ENCODE measurements at places on chromosomes 7 and 10.

GRCh38 chr7:87806150-87806549, 70.0 kb downstream of the SLC25A40 start:
- no peak for DNase-seq

- DNase-seq: no peak
These were observed 118.9 kb downstream of the APBB1IP start for GRCh38 chr10:26556748-26557640.

DNA sequence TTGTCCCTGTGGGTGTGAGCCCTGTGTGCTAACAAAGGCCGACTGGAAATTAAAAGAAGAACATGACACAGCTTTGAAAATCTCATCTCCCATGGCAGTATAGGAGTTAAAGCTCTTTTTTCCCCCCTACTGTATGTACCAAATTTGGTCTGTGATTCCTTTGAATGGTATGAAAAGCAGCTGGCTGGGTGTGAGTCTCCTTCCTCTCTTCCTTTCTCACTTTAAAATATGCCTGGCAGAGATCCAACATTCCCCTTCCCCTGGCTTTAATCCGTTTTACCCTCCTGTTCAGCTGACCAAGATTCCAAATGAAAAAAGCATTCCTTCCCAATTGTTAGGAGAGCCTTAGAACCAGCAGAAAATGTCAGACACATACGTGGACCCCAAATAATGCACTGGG, 225.0 kb upstream of the CELF2 start:
- DNase-seq: no peak

DNA sequence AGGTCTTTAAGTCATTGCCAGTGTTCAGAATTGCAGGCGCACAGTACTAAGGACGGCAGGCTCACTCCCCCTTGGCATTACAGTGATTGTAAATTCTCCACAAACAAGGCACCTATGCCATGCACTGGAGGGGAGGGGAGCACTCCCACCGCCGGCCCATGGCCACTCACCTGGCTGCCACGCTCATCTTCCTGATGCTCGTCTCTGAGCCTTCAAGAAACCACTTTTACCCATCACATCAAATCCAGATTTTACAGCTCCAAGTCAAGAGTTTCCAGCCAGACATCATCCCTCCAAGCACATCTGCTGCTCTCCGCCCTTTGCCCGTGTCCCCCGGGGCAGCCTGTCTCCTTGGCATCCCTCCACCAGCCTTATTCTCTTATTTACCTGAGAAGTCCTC, 350.2 kb upstream of the SHH start:
- no peak for DNase-seq

- DNase-seq: no peak
These were observed 408.8 kb upstream of the SEMA3C start for GRCh38 chr7:81327468-81328266.

DNA sequence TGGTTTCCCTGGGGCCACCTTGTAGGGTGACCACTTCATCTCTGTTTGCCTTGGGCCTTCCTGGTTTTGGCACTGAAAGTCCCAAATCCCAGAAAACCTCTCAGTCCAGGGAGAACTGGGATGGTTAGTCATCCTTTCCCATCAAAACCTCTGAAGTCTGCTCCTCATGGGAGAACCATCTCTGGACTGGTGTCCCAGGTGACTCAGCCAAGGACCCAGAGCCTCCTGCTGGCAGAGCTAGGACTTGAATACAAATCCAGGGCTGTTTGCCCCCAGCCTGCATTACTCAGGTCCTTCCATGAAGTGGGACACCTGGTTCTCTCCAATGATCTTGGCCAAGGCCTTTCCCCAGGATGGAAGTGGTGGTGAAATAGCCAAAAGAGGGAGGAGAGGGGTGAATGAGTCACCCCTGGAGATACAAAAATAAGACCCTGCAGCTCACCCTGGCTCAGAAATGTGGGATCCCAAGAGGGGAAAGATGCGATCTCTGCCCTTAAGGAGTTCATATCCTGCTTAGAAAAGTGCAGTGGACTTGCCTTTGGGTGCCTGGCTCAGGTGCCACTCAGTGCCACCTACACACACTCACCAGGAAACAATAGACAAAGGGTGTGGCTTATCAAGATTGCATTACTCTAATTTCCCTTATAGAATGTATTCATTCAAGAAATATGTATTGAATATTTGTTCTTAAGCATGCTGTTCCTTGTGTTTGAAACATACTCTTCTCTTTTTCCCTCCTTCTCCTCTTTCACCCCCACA, 22.0 kb downstream of the ADRA2A start:
- no peak for DNase-seq

- DNase-seq: peak; percentile 31
These were observed at the start of gene DNAH11 for GRCh38 chr7:21542891-21543527. Gene DNAH11 (plus strand): TSS chr7:21543039. CDS start chr7:21543246, 207 bp downstream.

DNA sequence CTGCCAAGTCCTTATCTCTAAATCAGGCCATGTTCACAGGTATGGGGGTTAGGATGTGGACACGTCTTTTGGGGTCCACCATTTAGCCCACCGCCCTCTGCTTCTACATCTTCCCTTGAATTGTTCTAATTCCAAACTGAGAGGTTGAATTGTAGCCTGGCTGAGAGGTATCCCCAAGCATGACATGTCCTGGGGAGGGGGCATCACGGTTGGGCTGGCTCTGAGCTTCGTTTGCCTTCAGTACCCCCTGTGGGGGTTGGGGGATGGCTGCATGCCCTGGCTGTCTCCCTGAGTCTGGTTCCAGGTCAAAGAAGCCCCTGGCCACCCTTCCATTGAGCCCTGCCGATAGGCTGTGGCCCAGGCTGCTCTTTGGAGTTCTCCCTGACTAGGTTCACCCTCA, 204.6 kb downstream of the GLRX3 start:
- no peak for DNase-seq

- DNase-seq: no peak
These were observed 114.1 kb downstream of the EMX2 start for GRCh38 chr10:117656385-117657367.

DNA sequence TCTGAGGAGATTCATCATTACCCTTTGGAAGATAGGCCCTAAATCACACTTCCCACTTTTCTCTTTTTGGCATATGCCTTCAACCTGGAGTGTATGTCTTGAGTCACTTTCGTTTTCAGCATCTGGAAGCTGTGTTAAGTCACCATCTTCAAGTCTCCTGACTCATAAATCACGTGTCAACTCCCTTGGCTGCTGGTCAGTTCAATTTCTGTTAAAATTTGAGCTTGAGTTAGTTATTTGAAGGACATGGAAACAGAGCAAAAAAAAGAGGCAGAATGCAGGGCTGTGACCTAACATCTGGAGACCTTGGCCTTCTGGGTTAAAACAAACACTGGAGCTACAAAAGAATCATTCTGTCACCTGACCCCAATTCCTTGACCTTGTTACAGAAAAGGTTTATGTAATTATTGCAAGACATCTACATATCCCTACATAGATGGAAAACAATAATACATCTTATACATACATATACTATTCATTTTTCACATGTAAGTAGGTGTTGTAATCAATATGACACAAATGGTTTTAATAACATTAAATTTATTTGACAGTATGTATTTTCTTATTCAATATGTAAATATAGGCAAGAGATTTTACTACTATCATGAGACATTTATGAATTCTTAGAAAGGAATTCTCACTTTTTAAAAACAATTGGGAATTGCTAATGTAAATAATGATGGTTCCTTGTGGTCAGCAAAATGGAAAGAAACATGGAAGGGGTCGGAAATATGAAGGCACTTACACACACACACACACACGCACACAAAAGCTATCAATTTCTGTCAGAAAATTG, 169.7 kb upstream of the PHYHIPL start:
- no peak for DNase-seq

GRCh38 chr10:119821182-119821581, 51.5 kb downstream of the MCMBP start:
- DNase-seq: no peak

DNA sequence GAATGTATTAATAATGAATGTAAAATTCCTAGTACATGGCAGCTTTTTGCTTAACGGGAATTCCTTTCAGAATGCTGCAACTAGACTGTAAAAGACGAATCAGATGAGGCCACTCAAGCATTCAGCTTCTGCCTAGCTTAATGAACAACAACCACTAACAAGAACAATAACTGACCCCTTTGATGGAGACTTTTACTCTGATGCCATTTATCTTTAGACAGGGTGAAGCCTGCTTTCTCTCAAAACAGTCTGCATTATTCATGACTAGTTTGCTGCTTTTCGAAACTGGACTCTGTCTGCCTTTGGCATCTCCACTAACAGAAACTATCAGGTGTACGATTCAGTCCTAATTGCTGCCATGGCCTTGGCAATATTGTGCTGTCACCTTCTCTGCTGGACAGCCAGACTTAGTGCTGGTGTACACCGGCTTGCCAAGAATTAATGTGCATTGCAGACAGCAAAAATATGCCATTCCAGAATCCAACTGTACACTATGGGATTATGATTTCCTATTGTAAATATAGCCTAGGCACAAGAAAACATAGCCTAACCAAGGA, 295.5 kb upstream of the CDC14C start:
- no peak for DNase-seq

GRCh38 chr10:57468894-57469432, 798.7 kb downstream of the IPMK start:
- no peak for DNase-seq

- DNase-seq: no peak
These were observed 36.3 kb upstream of the NOBOX start for GRCh38 chr7:144439717-144440205.

DNA sequence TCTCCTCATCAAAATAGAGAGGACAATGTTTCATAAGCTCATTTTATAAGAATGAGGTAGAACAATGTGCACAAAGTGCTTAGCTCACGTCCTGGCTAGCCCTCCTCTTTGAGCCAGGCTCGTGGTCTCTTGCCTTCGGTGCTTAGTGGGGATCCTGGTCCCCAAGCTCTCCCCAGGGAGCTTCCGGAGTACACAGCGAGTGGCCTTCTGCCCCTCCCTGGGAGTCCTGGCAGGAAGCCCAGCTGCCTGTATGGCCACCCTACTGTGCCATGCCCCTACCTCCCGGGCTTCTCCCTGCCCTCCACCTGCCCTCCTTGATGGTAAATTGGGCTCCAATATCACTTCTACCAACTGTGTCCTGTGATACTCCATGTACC, 868 bp downstream of the MYO1G start:
- no peak for DNase-seq

- no peak for DNase-seq
These were observed 12.8 kb downstream of the LRRN3 start for GRCh38 chr7:111103678-111104274.

- DNase-seq: no peak
These were observed 83.5 kb upstream of the GNA12 start for GRCh38 chr7:2927592-2927991.

DNA sequence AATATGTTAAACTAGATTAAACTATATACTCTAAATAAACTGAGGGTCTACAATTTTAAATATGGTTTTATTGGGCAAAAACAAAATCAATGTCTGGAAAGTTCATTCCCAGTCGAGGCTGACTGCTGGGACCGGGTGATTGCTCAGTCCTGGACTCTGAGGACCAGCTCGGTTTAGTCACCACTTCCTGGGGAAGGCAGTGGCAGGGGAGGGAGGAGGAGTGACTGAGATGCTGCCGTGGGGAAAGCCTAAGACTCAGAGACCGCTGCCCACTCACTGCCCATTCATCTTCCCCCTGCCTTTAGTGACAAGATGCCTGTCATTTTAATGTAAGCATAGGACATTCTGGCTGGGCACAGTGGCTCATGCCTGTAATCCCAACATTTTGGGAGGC, 29.0 kb downstream of the ATOH7 start:
- no peak for DNase-seq

GRCh38 chr10:89120931-89121763, 86.0 kb downstream of the CH25H start:
- DNase-seq: no peak

DNA sequence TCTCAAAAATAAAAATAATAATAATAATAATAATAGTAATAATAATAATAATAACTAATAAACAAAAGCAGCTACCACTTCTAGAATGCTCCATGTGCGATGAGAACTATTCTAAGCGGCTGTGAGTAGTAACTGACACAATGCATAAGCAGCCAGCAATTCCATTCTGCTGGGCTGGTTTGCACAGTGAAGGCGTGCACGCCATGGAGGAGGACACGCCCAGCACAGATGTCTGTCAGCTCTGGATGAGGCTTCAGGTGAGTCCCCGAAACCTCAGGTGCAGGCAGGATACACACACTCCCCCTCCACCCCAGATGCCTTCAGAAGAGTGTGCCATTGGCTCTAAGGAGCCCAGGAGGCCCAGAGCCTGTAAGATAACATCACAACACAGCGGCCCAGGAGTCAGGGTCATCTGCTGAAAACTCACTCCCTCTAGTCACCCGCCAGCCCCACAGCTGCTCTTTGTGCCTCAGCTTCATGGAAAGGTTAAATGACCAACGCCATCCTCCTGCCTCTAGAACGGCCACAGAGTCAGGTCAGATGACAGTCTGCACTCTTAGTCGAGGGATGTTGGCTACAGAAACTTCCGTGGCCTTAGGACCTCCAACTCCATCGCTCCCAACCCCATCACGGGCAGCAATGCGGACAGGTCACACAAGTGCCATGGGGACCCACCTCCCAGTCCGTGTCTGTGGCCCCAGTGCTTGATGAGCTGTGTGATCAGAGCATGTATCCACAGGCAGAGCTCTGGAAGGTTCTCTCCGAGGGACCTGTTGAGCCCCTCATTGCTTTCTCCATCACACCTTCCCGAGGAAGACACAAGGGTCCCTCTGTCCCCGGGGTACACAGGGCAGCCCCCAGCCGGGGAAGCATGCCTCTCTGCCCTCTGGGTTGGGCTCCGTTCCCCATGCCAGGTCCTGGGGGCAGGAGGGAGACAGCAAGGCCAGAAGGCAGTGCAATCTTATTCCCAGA, 103.9 kb downstream of the CTBP2 start:
- peak; percentile 55 for DNase-seq

DNA sequence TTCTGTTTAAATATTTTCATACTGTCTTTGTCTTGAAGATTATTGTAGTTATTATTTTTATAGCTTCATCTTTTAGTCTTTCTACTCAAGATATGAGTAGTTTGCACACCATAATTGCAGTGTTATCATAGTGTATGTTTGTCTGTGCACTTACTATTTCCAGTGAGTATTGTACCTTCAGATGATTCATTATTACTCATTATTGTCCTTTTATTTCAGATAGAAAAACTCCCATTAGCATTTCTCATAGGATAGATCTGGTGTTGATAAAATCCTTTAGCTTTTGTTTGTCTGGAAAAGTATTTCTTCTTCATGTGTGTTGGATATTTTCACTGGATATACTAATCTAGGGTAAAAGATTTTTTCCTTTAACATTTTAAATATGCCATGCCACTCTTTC, 646.2 kb upstream of the GRM3 start:
- no peak for DNase-seq

GRCh38 chr7:109956916-109957315, 1134.0 kb upstream of the LRRN3 start:
- no peak for DNase-seq

GRCh38 chr7:155913291-155913690, 101.0 kb upstream of the SHH start:
- DNase-seq: no peak

- DNase-seq: no peak
These were observed 678 bp upstream of the TMEM106B start for GRCh38 chr7:12210179-12211053.

DNA sequence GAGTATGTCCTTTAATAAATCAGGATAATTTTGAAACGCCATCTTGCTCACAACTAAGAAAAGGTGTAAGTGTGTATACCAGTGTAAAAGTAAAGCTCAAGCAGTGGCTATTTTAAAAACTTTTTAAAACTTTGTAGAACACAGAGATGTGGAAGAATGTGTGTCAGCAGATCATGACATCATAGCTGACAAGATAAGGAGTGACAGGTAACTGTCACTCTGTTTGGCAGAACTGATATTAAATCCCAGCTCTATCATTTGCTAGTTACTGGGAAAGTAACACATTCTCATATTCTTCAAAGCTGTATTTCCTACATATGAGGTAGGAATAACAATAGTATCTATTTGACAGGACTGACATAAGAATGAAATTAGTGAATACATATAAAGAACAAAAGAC, 63.9 kb upstream of the RNF148 start:
- no peak for DNase-seq
